ENCODE measurements at places on chromosomes 5 and 9.

DNA sequence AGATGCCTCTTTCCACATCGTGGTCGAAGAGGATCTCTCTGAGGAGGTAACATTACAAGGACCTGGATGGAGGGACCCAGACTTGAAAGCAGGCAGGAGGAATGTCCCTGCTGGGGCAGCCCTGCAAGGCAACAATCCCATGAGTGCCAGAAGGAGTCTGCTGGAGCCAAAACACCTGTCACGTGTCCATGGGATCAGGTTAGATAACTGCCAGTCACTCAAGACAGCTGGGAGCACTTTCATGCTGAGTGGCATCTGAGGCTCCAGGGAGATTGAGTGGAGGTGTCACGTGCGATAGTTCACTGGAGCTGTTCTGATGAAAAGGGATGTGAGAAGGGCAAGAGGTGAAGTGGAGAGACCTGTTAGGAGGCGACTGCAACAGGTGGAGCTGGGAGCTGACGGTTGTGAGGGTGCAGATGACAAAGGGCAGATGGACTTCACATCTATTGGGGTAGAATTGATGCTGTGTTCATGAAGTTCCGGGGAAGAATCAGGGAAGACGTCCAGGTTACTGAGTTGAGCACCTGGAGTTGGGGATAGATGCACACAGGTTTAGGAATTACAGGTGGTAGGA is 68.4 kb downstream of the ICE1 start:
- DNase-seq, result no peak

GRCh38 chr5:143920772-143921171 is 108.8 kb downstream of the HMHB1 start:
- DNase-seq, result no peak

- no peak for DNase-seq
Observed at GRCh38 chr5:20528471-20528870, 540.5 kb upstream of the CDH18 start.

- DNase-seq, result no peak
Observed at GRCh38 chr5:15267966-15268365, 232.0 kb upstream of the FBXL7 start.

GRCh38 chr9:19830796-19831195 is 42.0 kb upstream of the SLC24A2 start:
- no peak for DNase-seq

DNA sequence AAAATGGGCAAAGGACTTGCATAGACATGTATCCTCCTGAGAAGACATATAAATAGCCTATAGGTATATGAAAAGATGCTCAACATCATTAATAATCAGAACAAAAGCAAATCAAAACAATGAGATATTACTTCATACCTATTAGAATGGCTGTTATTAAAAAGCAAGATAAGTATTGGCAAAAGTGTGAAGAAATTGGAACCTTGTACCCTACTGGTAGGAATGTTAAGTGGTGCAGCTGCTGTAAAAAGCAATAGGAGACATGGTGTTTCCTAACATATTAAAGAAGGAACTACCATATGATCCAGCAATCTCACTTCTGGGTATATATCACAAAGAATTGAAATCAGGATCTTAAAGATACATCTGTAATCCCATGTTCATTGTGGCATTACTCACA is 69.8 kb upstream of the PRR16 start:
- DNase-seq, result no peak

GRCh38 chr5:170092455-170093101 is 13.1 kb upstream of the FOXI1 start:
- DNase-seq, result no peak

DNA sequence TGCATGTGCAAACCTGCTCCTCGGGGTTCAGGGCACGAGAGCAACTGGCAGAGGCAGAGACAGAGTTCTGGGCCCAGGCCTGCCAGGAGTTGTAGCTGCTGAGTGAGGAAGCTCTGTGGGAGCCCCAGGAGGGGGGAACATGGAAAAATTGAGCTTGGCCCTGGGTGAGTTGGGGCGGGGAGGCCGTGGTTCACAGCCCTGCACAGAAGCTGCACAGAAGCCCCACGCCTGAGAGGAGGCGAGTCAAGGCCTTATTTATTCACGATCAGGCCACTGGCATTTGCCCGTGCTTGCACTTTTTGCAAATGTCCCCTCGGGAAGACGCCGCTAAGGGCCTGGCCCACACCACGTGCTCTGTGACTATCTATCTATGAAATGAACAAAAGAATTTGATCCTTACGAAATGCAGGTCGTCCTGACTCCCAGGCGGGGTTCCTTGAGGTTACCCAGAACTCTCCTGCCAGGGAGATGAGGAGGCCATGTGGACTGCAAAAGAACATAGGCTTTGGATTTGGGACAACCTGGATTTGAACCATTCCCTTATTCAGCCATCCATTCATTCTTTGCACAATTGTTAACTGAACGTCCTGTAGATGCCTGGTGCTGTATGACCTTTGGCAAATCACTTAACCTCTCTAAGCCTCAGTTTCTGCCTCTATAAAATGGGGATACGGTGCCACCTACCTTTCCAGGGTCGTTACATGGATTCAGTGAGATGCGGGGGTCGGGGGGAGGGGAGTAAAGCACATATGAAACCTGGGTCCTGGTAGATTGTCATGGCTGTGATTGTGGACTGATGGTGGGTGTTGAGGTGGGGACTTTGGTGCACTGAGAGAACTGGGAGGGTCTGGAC is 17.9 kb downstream of the COL27A1 start:
- no peak for DNase-seq

- no peak for DNase-seq
Observed at GRCh38 chr5:56852228-56853000, 37.1 kb downstream of the MAP3K1 start.

DNA sequence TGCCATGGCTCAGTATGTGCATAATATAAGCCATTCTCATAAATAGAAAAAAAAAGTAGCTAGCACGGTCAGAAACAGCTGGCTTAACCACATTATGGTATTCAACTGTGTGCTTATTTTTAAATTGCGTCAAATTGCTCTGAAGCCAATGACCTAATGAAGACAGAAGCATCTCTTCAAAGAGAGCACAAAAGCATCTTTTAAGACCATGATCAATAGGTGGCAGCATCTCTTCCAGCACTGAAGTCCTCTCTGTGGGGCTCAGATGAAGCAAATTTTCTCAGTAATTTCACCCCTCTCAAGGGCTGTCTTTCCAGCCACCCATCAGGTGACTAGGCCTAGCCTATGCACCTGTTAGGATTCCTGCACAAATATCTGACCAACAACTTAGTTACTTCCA is 251.4 kb downstream of the GLIS3 start:
- DNase-seq, result no peak

- DNase-seq, result no peak
Observed at GRCh38 chr9:71665247-71665646, 103.1 kb downstream of the CEMIP2 start.

GRCh38 chr9:133430244-133430643 is 8.1 kb downstream of the ADAMTS13 start:
- DNase-seq, result no peak

DNA sequence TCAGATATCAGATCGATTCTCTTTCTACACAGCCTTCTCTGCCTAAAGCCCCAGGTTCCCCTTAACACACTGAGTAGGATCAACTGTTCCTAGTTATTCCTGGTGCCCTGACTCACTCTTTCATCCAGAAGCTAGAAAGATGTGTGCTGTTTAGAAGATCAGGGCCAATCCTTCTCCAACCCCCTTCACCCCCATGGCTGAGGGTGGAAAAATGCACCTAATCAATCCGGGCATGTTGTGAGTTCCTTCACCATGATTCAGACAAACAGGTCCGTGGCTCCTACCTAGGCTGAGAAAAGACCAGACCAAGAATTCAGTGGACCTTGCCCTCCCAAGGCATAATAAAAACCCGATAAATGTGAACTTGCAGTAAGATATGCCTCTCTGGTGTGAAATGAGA is 85.4 kb upstream of the EQTN start:
- DNase-seq, result no peak

DNA sequence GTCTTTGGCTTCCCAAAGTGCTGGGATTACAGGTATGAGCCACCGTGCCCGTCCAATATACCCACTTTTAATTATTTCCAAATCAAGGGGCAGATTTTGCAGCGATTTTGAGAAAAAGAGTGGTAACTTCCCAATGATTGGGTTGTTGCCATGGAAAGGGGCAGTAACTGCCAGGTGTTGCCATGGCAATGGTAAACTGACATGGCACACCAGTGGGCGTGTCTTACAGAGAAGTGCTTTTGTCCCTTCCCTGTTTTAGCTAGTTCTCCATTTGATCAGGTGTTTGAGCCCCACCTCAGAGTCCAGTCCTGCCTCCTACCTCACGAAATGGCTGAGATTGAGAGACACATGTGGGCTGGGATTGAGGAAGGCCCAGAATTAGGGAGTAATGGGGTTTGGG is 86.3 kb upstream of the IER5L start:
- DNase-seq, result no peak

DNA sequence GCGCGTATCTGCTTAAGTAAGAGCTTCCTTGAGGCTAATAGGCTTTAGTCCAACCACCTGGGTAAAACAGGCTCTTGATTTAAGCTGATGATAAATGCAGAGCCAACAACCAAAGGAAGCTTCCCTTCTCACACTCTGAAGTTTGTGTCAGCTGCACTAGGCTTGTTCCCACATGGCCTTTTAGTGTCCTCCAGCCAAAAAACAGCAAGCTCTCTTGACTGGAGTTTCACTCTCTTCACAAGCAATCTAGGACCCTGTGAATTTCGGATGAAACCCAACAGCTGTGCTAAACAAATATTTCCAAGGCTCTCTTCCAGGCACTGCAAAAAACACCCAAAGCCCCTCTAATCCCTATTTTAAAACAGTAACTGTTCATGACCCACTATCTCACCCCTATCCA is 63.9 kb downstream of the SAXO1 start:
- no peak for DNase-seq

GRCh38 chr9:5939530-5939929 is 48.8 kb downstream of the MLANA start:
- no peak for DNase-seq

GRCh38 chr5:157306692-157307471 is 41.0 kb downstream of the CYFIP2 start:
- no peak for DNase-seq

DNA sequence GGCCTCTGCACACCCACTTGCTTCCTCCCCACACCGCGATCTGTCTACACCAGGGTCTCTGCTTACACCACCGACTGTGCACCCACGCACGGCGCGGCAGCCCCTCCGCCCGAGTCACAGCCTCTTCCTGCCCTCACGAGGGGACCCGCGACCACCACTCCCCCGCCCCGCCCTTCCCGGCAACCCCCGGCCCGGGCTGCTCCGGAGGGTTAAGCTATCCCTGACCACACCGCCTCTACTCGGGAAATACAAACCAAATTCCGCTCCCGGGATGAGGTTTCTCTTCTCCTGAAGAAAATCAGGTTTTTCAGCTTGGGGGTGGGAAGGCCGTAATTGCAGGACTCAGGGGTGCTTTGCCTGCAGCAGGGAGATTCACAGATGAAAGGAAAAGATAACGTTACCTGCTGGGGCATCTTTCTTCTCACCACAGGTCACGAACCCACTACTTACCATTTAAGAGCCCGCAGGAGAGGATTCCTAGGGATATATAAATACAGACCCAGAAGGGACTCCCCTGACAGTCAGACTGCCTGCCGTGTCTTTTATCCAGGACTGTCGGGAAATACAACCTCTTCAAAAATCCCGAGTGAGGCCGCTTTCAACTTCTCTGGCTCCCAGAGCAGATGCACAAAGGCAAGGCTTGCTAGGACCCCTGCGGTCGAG is 63.5 kb downstream of the ROR2 start:
- DNase-seq, result no peak
